ENCODE measurements at places on chromosomes 11 and 22. TPM values are rescaled to one million over a fixed set of nuclear protein-coding genes. Genes with fewer than 3 reads are reported as not detected.

Gene CASP5
- not detected for total RNA-seq

DNA sequence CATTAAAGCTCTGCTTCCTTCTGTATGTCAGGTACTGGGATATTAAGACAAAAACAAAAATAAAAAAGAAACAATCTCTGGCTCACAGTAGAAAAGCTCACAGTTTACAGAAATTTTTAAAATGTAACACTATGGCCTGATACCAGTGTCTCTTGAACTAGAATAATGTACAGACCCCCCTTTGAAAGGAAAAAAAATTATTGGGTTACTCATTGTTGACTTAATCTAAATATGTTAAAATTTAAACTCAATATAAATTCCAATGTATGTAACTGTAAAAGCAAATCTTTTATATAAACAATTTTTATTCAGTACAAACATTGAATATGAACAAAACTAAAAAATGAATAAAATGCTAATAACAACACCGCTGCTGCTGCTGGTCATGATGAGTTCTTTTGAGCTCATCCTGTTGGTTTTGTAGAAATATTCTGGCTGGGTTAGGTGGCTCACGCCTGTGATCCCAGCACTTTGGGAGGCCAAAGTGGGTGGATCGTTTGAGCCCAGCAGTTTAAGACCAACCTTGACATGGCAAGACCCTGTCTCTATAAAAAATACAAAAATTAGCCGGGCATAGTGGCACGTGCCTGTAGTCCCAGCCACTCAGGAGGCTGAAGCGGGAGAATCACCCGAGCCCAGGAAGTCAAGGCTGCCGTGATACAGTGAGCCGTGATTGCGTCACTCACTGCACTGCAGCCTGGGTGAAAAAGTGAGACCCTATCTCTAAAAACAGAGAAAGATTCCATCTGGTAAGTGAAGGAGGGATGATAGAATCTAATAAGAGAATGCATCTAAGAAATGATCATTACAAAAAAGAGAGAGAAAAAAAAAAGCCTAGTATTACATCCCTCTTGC lies 11.8 kb upstream of the KCNE3 start:
- DNase-seq: no peak

Gene MS4A3
- total RNA-seq: not detected

- DNase-seq: no peak
Observed at GRCh38 chr22:27420817-27421361, 380.7 kb downstream of the MN1 start.

DNA sequence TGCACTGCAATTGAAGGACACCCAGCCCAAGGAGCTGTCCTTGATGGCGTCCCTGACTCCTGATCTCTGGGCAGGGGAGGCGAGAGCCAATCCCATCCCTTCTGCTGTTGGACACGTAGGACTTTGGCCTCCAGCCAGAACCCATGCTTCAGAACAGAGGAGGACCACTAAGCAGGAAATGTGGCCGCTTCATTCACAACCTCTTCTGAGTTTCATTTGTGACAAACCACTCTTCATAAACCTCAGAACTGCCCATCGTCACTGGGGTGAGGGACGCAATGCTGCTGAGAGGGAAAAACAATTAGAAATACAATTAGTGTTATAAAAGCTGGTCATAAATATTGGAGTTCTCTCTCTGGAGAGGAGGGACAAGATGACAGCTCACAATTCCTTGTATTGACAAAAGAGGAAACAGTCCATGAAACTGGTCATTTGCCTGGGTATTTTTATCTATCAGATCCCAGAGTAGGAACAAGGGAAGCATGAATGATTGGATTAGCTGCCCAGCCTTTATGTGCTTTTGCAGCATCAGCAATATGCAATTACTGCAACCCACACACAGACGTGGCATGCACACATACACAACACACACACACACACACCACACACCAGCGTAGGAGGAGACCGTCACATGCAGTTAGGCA lies 216.5 kb upstream of the CADM1 start:
- DNase-seq: no peak

Data from activated naive CD4-positive, alpha-beta T cell treated with anti-CD3 and anti-CD28 coated beads, Interleukin-2, amount 50 U/mL, for 72 hours (primary cell).